ENCODE measurements at places on chromosomes 5 and 9. TPM values are rescaled to one million over a fixed set of nuclear protein-coding genes. Genes with fewer than 3 reads are reported as not detected.
A peak's percentile ranks its signal among the peaks of the same experiment; 100 is the strongest.

- no peak for DNase-seq
Observed at GRCh38 chr9:107832871-107833270, 343.3 kb upstream of the KLF4 start.

COL23A1 gene
- total RNA-seq = 1.4 TPM

SPINK1 gene
- total RNA-seq = 317 TPM

DNA sequence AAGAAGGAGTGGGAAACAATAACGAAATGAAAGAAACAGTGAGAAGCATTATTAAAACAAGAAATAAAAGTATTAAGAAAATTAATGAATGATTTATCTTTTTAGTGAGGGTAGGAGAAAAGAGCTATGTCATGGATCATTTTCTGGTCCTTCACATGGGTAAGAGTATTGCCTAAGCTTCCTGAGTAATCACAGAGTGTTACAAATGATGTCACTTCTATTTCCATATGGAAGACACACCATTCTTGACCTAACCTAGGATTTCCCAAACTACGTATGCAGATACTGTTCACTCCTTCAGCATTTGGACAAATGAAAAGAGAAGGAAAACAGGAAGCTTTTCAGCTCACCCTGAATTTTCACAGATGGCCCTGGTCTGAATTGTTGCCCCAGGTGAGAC, 3.3 kb upstream of the TSLP start:
- DNase-seq = no peak

PCDHGC5 gene
- 0.96 TPM for total RNA-seq

DNA sequence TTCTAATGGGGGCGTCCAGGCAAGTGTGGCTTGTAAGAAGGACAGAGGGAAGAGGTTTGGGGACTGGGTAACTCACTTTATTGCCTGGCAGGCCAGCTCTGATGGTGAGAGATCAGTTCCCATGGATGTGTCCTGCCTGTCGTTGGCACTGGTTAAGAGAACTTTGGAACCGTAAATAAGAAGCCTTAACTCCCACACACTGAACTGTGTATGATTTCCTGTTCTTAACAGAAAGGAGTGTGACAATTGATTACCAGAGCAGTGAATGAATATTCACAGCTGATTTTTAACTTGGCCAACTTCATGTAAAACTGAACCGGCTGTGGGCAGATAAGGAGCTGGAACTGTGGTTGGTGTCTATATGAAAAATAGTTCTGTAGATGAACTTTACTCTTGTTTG, 63.2 kb downstream of the MEGF10 start:
- peak; percentile 23 for DNase-seq

- no peak for DNase-seq
Observed at GRCh38 chr9:994005-994404, 17.6 kb downstream of the DMRT3 start.

- no peak for DNase-seq
Observed at GRCh38 chr9:121745396-121745695, 93.9 kb downstream of the DAB2IP start.

GRCh38 chr5:16669776-16670175, 53.0 kb upstream of the RETREG1 start:
- DNase-seq = no peak

- peak; percentile 32 for DNase-seq
Observed at GRCh38 chr9:112037281-112038016, 137.6 kb downstream of the SUSD1 start.

DNA sequence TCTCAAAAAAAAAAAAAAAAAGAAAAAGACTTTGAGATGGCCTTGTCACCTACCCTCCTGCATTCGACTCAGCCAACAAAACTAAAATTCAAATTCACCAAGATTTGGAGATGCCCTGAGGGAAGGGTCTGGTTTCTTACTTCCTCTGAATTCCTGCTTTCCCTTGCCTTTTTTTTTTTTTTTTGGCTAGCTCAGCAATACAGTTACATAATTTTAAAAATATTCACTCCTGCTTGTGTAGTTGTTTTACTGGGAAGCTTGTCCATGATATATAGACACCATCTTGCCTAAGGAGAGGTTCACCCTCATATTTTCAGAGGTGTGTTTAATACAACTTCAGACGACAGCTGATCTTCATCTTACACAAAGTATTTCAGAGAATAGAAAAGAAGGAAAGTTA, 21.3 kb upstream of the SERINC5 start:
- DNase-seq = no peak

C9orf43 gene
- not detected for total RNA-seq

CAVIN4 gene
- not detected for total RNA-seq

DNA sequence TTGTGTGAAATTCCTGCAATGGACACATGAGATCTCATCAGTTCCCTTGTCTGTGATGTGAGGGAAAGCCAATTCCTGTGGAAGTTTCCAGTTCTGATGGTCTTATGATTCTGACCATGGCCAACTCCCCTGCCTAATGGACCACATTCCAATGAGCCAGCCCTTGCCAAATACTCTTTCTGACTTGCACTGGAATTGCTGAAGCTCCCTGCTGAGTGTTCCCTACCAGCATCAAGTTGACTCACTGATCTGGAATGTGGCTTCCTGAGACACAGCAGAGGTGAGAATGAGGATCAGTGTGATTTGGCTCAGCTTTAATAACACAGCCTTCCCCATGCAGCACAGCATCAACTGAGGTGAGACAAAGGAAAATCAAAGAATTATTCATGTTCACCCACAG, 427.8 kb downstream of the KDM4C start:
- DNase-seq = no peak

DNA sequence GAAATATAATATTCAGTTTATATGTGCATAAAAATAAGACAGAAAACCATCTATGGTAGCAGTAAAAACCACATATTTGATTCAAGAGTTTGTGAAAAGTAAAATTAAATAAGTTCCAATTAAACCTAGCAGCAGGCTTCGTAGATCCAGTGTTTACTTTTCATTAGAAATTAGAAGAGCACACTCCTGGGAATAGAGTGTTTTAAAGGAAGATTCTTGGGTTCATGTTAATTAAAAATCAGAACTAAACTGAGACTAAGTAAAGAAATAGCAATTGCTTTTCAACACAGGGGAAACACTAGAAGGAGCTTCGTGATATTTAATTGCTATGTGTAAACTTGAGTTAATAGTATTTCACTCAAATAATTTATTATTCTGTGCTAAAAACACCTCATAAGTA, 1097.8 kb upstream of the CDH18 start:
- DNase-seq = no peak

SEPTIN8 gene
- 38.4 TPM for total RNA-seq

DNA sequence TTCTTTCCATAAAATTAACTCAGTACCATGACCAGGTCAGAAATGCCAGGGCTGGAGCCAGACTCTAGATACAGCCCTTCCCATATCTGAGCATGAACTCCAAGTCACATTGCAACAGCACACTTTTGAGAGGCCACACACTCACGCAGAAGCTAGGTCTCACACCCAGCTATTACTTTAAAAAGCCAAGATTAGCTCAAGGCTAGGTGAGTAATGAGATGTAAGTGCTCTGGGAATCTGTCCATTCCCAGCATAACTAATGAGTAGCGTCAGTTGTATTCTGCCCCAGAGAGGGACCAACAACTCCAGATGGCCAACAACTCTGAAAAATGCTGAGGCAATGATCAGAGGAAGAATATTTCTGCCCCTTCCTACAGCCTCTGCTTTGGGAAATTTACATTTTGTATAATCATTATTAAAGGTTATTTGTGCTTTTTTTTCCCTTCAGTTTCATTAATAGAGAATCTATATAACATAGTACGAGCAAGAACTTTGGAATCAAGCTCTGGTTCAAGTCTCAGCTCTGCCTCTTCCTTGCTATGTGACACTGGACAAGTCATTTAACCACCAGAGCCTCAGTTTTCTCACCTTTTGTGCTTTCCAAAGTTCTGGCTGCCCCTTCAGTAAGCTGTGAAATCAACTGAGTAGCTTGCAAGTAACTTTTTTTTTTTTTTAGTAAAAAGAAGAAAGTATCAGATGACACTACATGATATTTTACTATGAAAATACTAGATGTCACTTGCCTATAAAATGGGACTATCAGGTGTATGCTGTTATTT, 118.3 kb downstream of the NR6A1 start:
- DNase-seq = no peak

PITX1 gene
- total RNA-seq = 9.4 TPM

DNA sequence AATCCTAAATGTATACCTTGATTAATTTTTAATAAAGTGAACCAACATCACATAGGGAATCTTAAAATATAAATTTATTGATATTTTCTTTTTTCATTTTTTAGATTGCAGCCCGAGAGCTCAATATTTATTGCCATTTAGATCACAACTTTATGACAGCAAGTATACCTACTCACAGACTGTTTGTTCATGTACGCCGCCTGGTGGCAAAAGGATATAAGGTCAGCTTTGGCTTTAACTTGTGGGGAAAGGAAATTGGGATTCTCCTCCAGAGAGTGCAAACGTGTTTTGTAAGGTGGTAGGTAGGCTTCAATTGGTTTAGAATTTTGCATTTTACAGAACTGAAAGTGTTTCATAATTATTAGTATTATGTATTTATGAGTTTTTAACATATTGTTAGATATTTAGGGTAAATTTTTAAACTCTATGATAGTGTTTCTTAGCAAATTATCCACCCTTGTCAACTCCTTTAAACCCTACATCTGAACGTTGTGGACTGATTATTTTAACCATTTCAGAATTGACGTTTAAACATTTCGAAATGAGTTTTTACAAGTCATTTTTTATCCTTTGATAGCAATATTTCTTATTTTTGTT, 17.5 kb upstream of the DHFR start:
- DNase-seq = peak; percentile 79

GRCh38 chr9:120925535-120926396, 830 bp downstream of the TRAF1 start:
- no peak for DNase-seq
